ENCODE measurements at places on chromosomes 6 and 20. TPM values are rescaled to one million over a fixed set of nuclear protein-coding genes. Genes with fewer than 3 reads are reported as not detected.

The RBPJL gene
- total RNA-seq, result not detected

The TTLL9 gene
- total RNA-seq, result not detected

The NNAT gene
- 1.8 TPM for total RNA-seq

The ENPP4 gene
- total RNA-seq, result 0.28 TPM

The THBS2 gene
- total RNA-seq, result 3.3 TPM

The NOTCH4 gene
- total RNA-seq, result 0.98 TPM

The BHLHE23 gene
- total RNA-seq, result not detected

The CLIC5 gene
- not detected for total RNA-seq
